ENCODE measurements at places on chromosomes 1 and 21. TPM values are rescaled to one million over a fixed set of nuclear protein-coding genes. Genes with fewer than 3 reads are reported as not detected.

DNA sequence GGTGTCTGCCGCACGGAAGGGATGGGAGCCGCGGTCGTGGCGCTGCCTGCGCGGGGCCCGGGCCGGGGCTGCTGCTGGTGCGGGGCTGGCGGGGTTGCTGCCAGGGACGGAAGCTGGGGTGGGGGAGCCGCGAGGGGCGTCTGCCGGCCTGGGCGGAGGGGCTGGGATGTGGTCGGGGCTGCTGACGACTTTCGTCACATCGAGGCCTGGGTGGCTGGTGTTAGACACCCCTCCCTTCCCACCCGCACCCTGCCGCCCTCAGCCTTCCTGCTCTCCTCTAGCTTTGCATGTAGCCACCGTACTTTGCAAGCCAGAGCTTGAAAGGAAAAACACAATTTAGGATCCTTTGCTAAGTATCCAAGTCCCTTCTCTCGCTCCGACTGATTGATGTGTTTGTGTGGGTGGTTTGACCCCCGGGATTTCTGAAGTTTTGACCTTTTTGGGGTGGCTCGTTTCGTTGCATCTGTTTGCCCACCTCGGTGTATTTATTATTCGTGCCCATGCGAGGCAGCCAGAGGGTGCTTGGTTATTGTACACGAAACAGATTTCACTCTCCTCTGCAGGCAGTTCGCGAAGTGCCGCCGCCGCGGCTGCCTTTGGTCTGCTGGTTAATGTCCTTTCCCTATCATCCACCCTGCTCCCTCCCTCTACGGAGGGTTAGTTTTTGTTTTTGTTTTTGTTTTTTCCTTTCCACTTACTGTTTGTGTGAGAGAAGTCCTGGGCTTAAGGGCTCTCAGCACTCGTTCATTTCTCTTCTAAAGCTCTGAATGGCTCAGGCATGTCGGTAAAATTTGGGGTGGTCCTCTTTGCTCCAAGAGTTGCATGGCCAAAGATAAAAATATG lies 868 bp downstream of the C1orf21 start:
- H3K27me3 ChIP-seq: no peaks in the 10 kb centered on the region
- peak overlapping the region; percentile 70 for H3K4me3 ChIP-seq
- peak overlapping the region; percentile 61 for H3K27ac ChIP-seq
- no peaks in the 10 kb centered on the region for H3K36me3 ChIP-seq

- DNase-seq: peak; percentile 56
- H3K27ac ChIP-seq: peak overlapping the region; percentile 21
- peaks cover 29% of the 10 kb centered on the region for H3K4me1 ChIP-seq
- H3K27me3 ChIP-seq: no peaks in the 10 kb centered on the region
These were observed 19.7 kb downstream of the FGGY start for GRCh38 chr1:59316497-59317128.

DNA sequence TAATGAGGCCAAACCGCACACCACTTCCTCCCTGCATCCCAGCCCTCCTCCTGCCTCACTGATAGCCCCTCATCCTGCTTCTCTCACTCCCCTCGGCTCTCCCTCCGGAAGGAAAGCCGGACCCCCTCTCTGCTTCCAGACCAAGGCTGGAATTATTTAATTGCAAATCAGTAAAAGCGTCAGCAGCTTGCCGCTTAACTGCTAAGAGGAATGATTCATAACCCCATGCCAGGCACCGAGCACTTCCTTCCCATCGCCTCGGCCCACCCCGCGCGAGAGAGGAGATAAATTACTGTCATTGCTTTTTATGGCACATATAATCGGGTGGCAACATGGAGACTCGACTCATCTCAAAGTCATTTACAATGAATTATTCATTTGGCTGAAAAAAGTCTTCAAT lies 77.3 kb downstream of the UBIAD1 start:
- H3K27ac ChIP-seq: no peak overlapping the region
- H3K4me3 ChIP-seq: no peak overlapping the region
- no peak for DNase-seq
- no peaks in the 10 kb centered on the region for H3K27me3 ChIP-seq
- H3K4me1 ChIP-seq: no peaks in the 10 kb centered on the region

DNA sequence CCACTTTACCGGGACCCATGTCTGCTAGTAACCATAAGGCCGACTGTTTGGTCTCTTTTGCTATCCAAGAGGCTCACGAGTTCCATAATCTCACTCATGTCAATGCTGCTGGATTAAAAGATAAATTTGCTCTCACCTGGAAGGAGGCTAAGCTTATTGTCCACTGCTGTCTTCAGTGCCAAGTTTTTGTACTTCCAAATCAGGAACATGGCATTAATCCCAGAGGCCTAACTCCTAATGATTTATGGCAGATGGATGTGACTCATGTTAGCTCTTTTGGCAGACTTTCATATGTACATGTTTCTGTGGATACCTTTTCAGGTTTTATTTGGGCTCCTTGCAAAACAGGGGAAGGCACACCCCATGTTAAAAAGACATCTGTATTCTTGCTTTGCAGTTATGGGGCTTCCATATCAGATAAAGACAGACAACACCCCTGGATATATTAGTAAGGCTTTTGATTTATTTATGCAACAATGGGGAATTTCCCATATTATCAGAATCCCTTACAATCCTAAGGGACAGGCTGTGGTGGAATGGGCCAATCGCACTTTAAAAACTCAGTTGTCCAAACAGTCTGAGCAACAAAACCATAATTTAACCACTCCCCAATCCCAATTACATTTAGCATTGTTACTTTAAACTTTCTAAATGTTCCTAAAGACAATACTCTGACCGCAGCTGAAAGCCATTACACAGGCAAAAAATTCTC lies 162.7 kb downstream of the IER5 start:
- H3K27ac ChIP-seq: no peak overlapping the region
- H3K4me3 ChIP-seq: no peak overlapping the region
- H3K4me1 ChIP-seq: no peaks in the 10 kb centered on the region
- DNase-seq: no peak

DNA sequence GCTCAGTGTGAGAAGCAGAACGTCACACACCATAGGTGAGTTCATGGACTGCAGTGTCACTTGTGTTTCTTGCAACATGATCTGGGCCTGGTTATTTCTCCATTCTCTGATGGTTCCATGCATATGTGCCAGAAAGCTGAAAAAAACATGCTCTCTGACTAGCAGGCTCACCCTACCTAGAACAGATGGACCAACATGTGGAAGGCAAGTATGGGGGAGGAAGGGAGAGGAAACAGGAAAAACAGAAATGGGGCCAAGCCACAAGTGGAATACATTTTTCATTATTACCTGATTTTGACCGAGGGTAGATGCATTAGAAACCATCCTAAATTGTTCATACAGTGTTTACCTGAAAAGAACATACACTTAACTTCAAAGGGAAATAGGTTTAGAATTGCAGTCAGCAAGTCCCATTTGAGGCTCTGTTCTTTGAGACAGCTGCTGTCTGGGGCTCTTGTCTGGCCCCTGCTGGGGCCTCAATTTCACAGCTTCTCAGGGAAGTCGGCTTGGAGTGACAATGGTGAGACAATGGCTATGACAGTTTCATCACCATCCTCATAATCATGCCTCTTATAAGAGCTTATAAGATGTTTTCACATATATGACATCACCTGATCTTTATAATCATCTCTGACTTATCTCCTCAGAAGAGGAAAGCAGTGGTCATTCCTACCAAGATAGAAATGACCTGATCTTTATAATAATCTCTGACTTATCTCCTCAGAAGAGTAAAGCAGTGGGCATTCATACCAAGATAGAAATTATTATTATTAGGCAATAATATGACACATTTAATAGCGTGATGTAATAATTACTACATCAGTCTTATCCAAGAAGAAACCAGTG lies 327.3 kb downstream of the SIPA1L2 start:
- DNase-seq: no peak
- H3K4me1 ChIP-seq: peaks cover 24% of the 10 kb centered on the region
- H3K27me3 ChIP-seq: no peaks in the 10 kb centered on the region
- H3K36me3 ChIP-seq: no peaks in the 10 kb centered on the region
- no peak overlapping the region for H3K4me3 ChIP-seq
- H3K27ac ChIP-seq: no peak overlapping the region

DNA sequence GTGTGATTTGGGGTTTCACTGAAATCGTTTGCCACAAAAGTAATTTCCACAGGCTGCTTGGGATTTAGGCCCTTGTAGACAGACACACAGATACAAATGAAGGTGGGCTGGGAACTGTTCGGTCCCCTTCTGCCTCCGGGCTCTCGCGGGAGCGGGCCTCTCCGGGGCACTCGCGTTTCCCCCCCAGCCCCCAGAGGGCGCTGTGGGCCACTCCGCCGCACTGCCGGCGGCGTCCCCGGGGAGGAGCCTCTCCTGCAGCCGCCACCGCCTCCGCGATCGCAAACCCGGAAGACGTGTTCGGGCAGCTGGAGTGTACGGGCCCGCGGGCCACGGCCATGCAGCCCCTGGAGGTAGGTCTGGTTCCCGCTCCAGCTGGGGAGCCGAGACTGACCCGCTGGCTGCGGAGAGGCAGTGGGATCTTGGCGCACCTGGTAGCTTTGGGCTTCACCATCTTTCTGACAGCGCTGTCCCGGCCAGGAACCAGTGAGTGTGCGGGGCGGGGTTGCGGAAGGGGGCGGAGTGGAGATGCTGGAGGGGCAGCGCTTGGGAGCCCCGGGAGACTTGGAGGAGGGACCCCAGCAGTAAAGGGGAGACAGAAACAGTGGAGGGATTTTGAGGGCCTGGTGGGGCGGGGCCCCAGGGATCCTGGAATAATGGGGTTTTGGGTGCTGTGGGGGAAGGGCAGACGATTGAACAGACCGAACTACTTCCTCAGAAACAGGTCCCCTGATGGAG lies at the start of gene CYB561D1:
Gene CYB561D1 (plus strand): TSS at position 290 of the 735 bp plus-strand sequence. CDS start 46 bp downstream, at position 336.
- H3K4me1 ChIP-seq: peaks cover 15% of the 10 kb centered on the region
- H3K27ac ChIP-seq: peak within 1 kb of the TSS; percentile 43
- peaks cover 20% of the 10 kb centered on the region for H3K36me3 ChIP-seq
- H3K27me3 ChIP-seq: no peaks in the 10 kb centered on the region
- DNase-seq: peak; percentile 88

DNA sequence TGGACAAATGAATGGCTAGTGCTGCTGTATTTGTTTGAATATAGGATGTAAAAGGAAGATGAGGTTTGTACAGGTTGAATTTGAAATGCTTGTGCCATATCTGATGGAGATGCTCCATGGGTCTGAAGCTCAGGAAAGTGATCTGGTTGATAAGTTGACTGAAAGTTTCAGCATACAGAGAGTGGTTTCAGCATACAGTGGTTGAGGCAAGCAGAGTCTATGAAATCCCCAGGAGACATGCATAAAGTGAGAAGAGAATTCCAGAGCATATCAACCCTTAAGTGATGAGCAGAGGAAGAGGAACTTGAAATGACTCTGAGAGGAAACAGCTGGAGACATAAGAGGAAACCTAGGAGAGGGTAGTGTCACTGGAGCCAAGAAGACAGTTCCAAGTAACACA lies 21.7 kb downstream of the TCHHL1 start:
- no peak for DNase-seq
- no peak overlapping the region for H3K4me3 ChIP-seq
- no peaks in the 10 kb centered on the region for H3K4me1 ChIP-seq
- no peak overlapping the region for H3K27ac ChIP-seq

DNA sequence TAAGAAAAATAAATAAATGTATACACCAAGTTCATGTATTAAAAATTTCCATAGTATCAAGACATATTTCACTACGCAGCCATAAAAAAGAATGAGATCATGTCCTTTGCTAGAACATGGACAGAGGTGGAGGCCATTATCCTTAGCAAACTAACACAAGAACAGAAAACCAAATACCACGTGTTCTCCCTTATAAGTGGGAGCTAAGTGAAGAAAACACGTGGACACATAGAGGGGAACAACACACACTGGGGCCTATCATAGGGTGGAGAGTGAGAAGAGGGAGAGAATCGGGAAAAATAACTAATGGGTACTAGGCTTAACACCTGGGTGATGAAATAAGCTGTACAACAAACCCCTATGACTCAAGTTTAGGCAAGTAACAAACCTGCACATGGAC lies 552.4 kb upstream of the PBX1 start:
- H3K27ac ChIP-seq: no peak overlapping the region
- H3K4me1 ChIP-seq: no peaks in the 10 kb centered on the region
- H3K4me3 ChIP-seq: no peak overlapping the region

- no peaks in the 10 kb centered on the region for H3K27me3 ChIP-seq
- no peaks in the 10 kb centered on the region for H3K36me3 ChIP-seq
- H3K4me1 ChIP-seq: no peaks in the 10 kb centered on the region
These were observed 235.2 kb downstream of the SDCCAG8 start for GRCh38 chr1:243490748-243491686.

GRCh38 chr1:2504225-2504948 lies 22.0 kb downstream of the PANK4 start:
- H3K36me3 ChIP-seq: peaks cover 8% of the 10 kb centered on the region
- H3K4me3 ChIP-seq: no peak overlapping the region
- no peak overlapping the region for H3K27ac ChIP-seq
- H3K27me3 ChIP-seq: no peaks in the 10 kb centered on the region

DNA sequence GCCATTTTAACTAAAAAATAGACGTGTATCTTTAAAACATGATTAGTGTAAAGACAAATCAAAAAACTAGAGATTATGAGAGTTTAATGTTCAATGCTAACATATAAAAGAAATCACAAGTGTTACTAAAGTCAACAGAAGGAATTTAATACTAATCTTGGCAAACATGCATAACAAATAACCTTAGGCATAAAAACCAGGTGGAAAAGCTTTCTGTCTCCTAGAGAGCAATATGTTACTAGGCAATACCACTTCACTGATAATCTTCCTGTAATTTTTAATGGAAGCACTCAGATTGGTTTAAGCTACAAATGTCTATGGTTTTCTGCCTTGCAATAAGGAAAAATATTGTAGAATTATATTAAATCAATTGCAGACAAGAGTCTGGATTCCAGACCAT lies 121.9 kb downstream of the NME7 start:
- no peak overlapping the region for H3K4me3 ChIP-seq
- no peaks in the 10 kb centered on the region for H3K36me3 ChIP-seq
- no peak for DNase-seq
- H3K27me3 ChIP-seq: no peaks in the 10 kb centered on the region

DNA sequence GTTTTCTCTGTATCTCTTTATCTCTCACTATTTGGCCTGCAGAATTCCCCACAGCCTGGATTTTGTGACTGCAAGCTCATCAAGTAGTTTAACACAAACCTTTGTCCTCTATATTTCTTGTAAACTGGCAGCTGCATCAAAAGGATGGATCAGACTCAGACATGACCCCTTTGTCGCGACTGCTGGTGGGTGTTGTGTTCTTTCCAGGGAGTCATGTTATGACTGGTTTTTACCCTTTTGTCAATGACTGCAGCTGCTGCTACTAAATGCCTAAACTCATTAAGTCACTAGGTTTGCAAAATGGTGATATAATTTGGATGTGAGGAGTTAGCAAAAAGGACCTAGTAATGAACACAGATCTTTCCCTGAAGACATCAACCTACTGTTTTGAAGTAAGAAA lies 10.2 kb upstream of the TOMM20 start:
- H3K27ac ChIP-seq: no peak overlapping the region
- no peaks in the 10 kb centered on the region for H3K27me3 ChIP-seq
- H3K36me3 ChIP-seq: peaks cover 40% of the 10 kb centered on the region

The RPTN gene
- not detected for total RNA-seq

The DIRAS3 gene
- 2.4 TPM for total RNA-seq

The FMO5 gene
- total RNA-seq: 9.1 TPM

The OPTC gene
- not detected for total RNA-seq

The HUNK gene
- total RNA-seq: 1.2 TPM

The OBSCN gene
- 35.1 TPM for total RNA-seq

The ANGPTL3 gene
- not detected for total RNA-seq

The INSRR gene
- total RNA-seq: not detected

The FAM151A gene
- not detected for total RNA-seq

The CASQ2 gene
- 1.5 TPM for total RNA-seq

The SPATA21 gene
- total RNA-seq: not detected

The NR1I3 gene
- not detected for total RNA-seq

Data from thyroid gland (tissue), 4 donors.